ENCODE measurements at places on chromosomes 1 and 21.

DNA sequence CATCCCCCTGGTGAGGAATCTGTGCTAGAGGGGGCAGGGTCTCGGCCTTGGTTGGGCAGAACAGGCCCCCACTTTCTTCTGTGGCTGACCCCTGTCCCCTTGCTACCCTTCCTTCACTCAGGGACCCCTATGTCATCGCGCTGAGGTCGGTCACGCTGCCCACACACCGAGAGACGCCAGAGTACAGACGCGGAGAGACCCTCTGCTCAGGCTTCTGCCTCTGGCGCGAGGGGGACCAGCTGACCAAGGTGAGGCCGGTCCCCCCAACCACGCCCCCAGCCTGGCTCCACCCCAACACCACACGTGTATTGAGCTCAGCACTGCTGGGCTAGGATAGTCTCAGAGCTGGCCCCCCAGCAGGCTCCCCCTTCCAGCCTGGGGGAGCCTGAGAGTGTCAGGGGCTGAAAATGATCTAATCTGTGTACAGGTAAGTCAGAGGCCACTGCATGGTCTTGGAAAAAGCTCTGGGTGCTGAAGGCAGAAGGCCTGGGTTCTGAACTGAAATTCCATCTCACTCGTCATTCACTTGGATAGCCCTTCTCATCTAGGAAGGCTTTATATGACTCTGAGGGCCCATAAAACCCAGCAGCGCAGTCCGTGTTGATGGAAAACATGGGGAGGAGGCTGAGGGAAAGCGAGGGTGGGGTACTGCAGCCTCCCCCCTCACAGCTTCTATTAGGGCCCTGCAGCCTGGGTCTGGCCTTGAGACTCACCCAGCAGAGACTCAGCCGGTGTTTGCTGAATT, 15.3 kb downstream of the FAM151A start:
- DNase-seq: no peak

DNA sequence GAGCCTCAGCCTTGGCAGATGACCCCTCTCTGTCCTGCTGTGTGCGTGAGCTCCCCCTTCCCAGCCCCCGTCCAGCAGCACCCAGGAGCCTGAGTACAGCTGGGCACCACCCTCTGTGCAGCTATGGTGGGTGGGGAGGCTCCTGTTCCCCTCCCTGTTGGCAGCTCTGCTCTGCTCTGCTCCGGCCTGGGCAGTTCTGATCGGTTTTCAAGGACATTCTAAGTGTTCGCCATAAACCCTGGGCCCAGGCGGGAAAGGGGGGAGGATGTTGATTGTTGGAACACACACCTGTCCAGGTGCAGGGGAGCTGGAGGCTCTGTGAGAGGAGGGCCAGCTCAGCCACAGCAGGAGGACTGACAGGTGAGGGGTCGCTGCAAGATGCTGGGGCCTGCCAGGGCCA, at the start of gene CLCNKB:
Gene CLCNKB (plus strand): TSS at position 262 of the 400 bp plus-strand sequence. CDS start 711 bp downstream, outside the sequence.
- DNase-seq: no peak

- no peak for DNase-seq
Observed at GRCh38 chr1:232854798-232855159, 49.6 kb downstream of the MAP10 start.

DNA sequence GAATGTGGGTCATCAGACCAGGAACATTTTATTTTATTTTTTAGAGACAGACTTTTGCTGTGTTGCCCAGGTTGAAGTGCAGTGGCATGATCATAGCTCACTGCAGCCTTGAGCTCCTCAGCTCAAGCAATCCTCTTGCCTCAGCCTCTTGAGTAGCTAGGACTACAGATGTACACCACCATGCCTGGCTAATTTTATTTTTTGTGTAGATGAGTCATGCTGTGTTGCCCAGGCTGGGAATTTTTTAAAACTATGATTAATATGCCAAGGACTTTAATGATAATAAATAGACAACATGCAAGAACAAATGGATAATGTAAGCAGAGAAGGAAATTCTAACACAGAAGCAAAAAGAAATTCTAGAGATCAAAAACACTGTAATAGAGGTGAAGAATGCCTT, 142.4 kb downstream of the AK5 start:
- no peak for DNase-seq

DNA sequence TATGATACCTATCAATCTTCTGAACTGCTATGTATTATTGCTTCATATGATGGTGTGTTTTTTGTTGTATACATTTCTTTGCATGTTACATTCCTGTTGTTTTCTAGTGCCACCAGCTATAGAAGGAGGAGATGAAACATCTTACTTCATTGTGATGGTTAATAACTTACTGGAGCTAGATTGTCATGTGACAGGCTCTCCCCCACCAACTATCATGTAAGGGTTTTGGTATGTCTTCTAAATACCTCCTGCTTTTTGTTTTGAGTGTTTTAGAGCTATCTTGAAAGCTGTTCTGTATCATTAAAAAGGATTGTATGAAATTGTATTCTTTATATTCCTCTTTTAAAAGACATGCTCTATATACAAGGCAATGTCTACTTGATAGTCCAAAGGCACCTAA, 282.7 kb downstream of the HMCN1 start:
- DNase-seq: no peak

DNA sequence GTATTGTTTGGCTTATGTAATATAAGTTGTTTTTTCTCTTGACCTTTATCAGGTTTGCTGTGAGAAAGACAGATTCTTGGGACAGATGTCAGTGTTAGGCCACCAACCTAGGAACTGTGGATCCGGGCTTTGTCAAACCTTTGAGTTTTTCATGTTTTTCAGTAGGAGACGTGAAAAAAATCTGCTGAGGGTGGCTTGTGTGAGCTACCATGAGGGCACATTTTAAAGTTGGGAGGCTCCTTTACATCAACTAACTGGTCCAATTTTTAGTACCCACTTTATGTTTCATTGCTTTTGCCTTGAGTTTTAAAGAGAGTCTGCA, 801 bp downstream of the RPS6KC1 start:
- DNase-seq: no peak

GRCh38 chr1:61187352-61188086, 105.2 kb downstream of the NFIA start:
- DNase-seq: no peak

DNA sequence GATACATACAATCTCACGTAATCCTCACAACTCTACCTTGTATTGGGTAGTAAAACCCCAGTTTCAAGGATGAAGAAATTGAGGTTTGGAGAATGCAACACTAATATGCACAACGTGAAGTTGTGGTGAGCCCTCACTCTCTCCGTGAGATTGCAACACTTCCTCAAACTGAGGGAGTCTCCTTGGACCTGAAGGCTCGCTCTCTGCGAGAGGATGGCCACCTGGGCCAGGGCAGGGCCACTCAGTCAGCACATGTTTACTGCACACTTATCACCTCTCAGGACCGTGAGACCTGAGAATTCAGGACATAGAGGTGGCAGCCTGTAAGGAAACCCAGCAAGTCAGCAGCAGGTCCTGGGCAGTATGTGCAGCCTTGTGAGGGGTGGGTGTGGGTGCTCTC, 8.7 kb downstream of the SH3BP5L start:
- no peak for DNase-seq

GRCh38 chr1:211610779-211611556, 32.0 kb upstream of the SLC30A1 start:
- no peak for DNase-seq

- no peak for DNase-seq
Observed at GRCh38 chr1:56291374-56291919, 287.9 kb downstream of the PLPP3 start.

- no peak for DNase-seq
Observed at GRCh38 chr1:82048596-82048995, 247.9 kb downstream of the ADGRL2 start.

DNA sequence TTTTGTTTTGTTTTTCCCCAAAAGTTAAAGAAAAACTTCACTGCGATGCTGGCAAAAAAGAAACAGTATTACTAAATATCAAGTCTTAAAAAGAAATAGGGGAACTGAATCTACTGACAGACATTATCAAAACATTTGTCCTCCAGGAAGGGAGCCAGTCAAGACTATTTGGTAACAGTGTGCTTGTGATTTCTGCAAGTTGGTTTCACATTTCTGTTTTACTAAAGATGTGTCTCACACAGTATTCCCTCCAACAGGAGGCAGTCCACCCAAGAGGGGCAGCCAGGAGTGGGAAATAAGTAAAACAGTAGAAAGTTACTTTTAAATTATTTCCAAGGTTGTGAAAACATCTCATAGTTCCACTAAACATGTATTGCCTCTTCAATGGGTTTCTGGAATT, 74.4 kb upstream of the SDC3 start:
- no peak for DNase-seq

DNA sequence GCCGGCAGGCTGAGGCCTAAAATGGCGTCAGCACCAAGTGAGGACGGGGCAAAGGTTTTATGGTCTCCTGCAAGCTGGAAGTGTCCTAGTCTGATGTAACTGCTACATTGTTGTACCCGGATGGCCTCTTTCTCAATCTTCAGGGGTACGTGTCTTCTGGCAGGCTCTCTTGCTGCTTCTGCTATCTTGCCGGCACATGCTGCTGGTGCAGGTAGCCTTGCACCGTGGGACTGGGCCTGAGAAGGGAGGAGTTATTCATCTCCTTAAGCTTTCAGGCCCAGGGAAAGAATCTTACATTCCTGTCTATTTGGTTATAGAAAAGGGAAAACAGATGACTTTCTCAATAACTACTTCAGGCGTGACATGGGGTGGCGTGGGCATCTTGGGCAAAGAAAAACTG, 72.2 kb downstream of the ZNF678 start:
- no peak for DNase-seq

DNA sequence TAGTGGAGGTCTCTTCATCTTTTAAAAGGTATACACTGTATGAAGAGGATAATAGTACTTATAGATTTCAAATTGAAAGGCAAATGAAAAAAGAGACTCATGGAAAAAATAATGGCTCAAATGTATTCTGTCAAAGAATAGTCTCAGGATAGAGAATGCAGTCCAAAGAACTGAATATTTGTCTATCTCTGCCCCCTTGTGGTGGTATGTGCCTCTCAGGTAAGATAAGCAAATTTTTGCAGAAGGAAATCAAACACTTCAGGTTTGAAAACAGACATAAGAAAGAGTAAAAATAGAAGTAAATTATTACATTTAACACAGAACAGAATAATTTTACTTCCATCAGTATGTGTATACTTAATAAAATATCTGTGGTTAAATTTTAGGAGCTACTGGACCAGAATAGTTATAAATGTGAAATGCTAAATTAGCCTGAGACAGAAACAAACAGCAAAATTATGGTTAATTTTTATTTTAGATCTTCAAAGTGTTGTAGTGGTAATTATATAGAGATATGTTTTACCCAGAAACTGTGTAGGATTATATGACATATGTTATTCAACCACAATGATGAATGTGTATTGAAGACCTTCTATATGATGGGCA, 164.4 kb upstream of the PALMD start:
- peak; percentile 42 for DNase-seq

DNA sequence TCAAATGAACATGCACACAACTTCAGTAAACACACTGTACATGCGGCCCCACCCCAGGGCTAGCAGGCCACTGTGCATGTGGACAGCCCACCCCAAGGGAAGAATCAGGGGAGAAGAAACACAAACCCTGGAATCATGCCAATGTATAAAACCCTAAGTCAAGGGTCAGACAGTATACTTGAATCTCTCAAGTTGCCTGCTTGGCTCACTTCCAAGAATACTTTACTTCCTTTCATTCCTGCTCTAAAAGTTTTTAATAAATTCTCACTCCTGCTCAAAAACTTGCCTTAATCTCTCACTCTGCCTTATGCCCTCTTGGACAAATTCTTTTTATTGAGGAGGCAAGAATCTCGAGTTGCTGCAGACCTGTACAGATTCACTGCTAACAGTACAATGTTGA, 231.2 kb upstream of the CACYBP start:
- DNase-seq: no peak

GRCh38 chr1:95850763-95851162, 616.8 kb downstream of the RWDD3 start:
- DNase-seq: no peak

DNA sequence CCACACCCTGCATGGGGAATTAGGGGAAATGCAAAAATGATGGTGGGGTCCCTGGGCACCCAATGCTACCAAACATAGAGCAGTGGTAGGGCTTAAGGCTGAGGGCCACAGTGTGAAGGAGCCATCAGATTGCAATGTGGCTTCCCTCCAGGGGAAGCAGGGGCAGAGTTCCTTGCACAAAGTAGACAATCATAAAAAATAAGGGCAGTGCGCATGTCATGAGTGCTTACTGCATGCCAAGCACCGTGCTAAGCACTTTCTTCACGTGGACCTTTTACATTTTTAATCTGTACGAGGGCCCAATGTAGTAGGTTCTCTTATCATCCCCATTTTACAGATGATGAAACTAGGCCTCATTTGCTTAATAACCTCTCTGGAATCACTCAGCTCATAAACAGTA, 56.6 kb downstream of the DDX20 start:
- DNase-seq: no peak

DNA sequence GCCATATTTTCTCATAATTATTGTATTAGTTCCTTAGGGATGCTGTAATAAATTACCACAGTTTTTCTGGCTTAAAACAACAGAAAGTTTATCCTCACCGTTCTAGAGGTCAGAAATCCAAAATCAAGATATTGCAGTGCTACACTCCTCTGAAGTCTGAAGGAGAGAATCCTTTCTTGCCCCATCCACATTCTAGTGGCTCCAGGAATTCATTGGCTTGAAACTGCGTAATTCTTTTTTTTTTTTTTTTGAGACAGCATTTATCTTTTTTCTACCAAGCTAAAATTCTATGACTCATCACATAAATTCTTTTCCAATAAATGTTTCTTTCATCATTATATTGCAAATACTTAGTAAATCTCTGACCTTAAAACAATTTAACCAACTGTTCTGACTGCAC, 451.0 kb upstream of the RGS18 start:
- no peak for DNase-seq

DNA sequence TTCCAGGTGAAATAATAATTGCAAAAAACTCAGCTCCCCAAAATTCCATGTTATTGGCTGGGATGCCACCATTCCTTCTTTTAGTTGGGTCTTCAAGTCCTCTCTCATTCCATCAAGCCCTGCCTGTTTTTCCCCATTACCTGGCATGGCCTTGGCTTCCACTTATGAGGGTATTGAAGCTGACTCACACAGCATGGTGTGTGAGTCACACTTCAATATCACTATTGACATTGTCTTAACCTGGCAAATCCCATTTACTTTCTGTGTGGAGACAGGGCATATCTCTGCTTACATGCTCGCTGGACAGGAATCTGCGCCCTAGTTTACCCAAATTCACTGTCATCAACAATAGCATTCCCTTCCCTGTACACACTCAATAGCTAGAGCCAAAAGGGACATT, 1806.8 kb downstream of the BRINP3 start:
- no peak for DNase-seq

GRCh38 chr1:19463504-19463803, 21.9 kb downstream of the CAPZB start:
- no peak for DNase-seq

GRCh38 chr1:59006289-59006658, 222.4 kb upstream of the JUN start:
- DNase-seq: no peak

- DNase-seq: no peak
Observed at GRCh38 chr1:1090424-1091343, 16.6 kb upstream of the RNF223 start.

DNA sequence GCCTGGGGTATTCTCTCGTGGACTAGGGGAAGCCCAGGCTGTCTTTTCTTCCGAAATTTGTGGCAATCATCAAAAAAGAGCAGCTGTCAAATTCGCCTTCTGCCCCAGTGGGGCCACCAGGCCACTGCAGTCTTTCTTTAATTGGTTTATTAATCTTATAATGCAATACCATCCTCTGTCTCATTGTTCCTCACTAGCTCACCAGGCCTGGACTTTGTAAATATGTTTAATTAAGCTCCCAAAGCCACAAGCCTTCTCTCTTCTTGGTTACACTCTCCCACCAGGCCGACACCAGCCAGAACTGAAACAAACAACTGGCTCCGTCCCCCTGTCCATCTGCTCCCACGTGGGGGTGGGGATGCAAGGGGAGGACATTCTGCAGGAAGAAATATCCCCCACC, 22.0 kb upstream of the CAMK1G start:
- DNase-seq: no peak
